Motor neuron (in vitro differentiated cells): ENCODE measurements at places on chromosomes 16 and 17.

DNA sequence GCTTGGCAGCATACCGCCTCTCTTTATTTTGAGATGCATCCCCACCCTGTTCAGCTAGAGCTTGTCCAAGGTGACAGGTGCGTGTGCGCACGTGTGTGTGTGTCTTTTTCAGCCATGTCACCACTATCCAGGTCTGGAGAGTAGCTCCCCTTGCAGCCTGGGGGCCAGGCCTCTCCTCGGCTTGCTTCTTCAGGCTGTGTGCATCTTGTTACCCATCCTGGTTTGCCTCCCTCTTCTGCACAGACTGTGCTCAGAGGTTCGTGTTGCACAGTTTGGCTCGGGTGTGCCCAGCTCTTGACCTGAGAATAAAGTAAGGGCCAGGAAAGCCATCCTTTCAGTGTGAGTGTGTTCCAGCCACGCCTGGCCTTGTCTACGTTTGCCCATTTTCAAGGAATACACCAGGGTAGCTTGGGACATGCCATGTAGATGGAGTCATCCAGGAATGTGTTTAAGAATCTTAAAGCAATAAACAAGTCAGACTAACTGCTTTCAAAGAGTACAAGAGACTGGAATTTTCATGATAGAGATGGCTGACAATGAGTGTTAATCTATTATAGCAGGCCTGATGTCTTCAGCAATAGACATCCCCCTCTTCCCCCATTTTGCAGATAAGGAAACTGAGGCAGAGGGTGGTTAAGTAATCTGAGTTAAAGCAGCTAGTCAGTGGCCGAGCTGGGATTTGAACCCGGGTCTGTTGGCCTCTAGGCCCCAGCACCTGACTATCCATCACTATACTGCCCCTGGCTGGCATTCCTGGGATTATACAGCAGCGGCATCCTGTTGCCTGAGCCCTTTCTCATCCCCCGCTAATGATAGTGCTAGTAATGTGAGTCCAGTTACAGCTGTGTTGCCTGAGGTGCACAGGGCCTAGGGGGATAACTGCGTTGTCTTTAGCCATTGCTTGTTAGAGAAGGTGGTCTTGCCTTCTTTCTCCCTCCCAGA, 77.9 kb downstream of the KSR1 start:
- ATAC-seq, result peak; percentile 40

GRCh38 chr17:32896647-32897258, 19.8 kb upstream of the MYO1D start:
- no peak for ATAC-seq

DNA sequence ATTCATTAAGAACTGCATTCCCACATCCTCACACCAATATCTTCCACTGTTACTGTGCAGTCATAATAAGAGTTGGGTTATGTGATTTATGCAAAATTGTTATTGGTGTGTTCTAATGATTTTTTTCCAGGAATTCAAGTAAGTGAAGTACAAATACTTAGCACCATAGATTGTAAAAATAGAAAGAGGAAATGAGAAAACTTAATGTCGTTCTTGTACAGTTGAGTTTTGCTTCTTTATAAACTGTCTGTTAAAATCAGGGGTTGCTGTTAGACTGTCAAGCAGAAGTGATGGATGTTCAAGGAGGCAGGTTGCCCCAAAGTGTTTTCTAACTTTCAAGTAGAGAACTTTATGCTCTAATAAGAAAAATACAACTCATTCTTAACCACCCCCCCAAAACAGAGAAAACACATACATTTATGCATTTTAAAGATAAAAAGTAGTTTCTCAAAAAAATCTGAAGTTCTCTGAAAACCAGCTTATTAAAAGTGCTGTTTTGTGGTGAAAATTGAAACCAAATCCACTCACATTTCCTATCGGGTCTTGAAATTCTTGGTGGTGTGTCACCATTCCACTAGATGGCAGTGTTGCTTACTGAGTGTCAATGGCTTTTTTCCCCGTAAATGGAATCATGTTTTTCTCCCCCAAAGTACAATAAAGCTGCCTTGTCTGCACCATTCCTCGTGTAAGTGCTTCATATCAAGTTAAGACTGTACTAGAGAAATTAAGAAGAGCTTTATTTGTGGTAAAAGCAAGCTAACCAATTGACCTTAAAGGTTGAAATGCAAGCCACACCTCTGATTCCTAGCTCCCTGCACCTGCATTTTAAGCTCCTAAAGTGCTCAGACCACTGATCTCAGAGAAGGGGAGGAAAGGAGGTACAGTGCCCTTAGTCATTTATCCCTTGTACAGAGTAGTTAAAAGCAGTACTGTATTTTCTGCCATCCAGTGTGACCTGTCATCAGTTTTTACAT, 4.7 kb upstream of the IGSF6 start:
- ATAC-seq, result no peak

DNA sequence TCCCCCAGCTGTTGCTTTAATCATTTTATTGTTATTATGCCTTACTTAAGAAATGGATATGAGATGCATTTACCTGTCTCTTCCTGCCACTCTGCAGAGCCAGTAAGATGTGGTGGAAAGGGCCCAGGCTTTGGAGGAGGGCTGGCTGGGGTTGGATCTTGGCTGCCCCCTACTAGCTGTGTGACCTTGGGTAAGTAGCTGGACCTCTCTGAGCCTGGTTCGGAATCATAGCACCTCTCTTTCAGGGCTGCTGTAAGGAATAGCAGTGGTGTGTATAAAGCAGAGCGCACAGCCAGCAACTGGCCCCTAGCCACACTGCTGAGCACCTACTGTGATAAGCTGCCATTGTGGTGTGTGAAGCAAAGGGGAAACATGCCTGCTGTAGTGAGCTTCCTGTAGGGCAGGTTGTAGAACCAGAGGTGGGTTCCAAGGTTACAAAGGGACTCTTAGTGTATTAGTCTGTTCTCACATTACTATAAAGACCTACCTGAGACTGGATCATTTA, 23.9 kb downstream of the MAPT start:
- no peak for ATAC-seq
